ENCODE measurements at places on chromosomes 3 and 15.

DNA sequence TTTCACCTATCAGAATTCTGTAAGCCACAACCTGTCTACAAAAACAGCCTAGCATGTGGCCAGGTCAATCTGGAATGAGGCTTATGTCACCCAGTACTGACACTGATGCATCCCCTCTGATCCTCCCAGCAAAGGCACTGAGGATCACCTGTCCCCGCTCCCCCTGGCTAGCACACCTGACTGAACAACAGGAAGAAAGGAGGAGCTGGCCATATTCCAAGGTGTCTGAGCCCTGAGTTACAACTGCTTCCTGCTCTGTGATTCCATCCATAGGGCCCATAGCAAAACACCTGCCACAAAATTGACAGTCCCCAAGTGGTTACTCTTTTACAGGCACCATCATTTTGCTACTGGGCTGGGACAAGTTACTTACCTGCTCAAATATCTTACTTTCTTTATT lies 555.5 kb upstream of the CFAP20DC start:
- DNase-seq = no peak

- DNase-seq = peak; percentile 29
These were observed 15.7 kb downstream of the KIF9 start for GRCh38 chr3:47266709-47267489.

GRCh38 chr3:183898028-183898431 lies 13.3 kb upstream of the PARL start:
- no peak for DNase-seq

GRCh38 chr3:114848643-114849350 lies 298.3 kb downstream of the ZBTB20 start:
- DNase-seq = no peak

GRCh38 chr15:67991706-67992105 lies 62.4 kb upstream of the PIAS1 start:
- no peak for DNase-seq

- DNase-seq = no peak
These were observed 41.0 kb downstream of the MEGF11 start for GRCh38 chr15:66212563-66212921.

DNA sequence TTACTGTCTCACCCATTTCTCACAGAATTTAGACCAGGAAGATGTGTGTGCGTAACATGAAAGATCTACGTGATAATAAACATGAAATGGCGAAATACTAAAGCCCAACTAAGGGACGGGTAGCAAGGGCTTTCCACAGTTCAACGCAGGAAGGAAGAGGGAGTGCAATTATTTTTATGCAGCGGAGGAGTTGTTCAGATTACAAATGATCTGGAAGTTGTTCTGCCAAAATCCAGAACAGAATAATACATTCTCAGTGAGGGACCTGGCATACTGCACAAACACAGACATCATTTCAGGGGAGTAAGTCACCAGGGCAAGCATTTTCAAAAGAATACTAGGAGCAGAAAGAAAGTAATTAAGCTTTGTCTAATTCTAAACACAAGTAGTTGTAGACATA lies 133.6 kb upstream of the RAP2B start:
- DNase-seq = no peak

GRCh38 chr3:184300378-184300720 lies 1.3 kb downstream of the PSMD2 start:
- DNase-seq = no peak

DNA sequence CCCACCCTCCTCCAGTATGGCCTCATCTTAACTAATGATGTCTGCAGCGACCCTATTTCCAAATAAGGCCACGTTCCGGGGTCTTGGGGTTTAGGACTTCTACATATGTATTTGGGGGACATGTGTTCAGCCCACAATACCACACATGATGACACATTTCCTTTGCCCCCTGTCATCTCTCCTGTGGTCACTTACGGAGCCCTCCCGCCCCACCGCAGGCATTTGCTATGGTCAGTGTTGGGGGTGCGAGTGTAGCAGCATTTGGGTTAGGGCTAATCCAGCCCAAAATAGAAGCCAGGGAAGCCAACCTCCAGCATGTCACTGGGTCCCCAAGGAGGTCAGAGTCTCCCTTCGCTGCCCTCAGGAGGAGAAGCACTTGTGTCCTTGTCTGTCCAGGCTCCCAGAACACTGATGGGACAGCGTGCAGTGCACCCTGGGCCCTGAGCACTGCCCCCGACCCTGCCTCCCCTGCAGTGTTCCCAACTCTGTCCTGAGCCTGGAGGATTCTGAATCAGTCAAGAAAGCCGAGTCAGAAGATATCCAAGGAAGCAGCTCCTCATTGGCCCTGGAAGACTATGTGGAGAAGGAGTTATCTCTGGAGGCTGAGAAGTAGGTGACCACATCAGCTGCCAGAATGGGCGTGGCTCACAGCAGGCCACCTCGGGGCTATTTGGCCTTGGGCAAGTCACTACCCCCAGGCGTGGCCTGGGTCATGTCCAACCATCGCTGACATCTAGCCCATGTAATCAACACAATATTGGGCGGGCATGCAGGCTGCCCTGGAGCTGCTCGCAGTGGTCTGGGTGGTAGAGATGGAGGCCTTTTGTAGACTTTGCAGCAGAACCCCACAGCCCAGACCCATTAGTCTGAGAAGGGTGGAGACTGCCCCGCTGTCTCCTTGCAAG lies 46.9 kb upstream of the FGD5 start:
- no peak for DNase-seq

DNA sequence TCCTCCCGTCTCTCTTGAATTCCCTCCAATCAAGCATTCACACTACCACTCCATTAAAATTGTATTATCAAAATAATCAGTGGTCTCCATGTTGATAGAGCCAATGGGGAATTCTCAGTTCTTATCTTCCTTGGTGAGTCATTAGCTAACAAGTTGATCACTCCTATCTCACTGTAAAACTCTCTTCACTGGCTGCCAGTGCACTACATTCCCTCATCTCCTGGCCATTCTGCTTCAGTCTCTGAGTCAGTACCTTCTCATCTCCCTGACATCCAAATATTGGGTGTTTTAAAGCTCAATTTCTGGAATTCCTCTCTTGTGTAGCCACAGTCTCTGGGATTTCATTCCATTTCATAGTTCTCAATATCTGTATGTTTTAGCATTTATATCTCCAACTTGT lies 175.2 kb downstream of the ALDH1A2 start:
- no peak for DNase-seq

GRCh38 chr3:147680837-147681483 lies 271.8 kb downstream of the ZIC1 start:
- DNase-seq = no peak
